Keratinocyte (primary cell): ENCODE measurements at places on chromosomes 6 and 20.

DNA sequence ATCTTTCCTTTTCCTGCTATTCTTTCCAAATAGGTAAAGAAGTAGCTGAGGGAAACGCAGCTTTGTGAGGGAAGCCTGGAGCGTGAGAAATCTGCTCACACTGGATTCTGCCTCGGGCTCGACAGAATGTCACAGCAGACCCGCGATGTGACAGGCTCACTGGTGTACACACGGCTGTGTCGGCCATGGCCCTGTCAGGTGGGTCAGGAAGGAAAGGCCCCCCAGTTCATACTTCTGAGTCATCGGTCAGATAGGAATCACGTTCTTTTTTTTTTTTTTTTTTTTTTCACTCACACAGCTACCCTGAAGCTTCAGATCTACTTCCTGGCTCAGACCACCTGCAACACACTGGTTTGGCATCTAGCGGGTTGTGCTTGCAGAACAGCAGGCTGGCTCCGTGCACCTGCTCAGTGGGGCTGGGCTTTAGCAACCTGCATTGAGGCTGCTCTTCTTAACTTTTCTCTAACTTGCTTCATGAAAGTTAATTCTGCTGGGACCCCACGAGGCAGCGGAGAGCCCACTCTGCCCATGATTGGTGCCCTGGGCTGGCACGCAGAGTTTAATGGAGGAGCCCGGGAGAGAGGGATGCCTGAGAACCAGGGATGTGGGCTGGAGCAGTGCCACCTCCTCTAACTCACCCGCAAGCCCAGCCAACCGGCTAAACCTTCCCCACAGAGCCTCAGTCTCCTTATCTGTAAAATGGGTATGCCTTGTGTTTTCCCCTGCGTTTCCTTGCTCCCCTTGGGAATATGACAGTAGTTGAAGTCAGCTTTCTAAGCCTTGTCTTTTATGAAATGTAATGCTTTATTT, 61.5 kb upstream of the FNDC1 start:
- no peak for DNase-seq

GRCh38 chr20:2872459-2873009, 747 bp upstream of the PTPRA start:
- DNase-seq: no peak

DNA sequence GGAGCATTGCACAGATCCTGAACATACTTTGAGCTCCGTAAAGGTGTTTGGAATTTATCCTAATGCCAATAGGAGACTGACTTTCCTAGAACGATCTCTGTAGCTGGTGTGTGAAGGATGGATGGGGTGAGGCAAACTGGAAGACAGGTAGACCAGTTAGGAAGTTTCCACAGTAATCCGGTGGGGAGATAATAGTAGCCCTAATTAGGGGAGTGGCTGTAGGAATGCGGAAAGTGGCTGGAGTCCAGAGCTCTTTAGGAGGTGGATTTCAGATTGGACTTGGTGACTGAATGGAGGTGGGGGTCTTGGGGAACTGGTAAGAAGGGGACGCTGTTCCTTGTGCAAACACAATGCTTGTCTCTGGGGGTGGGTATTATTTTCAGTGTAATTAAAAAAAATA, 146.3 kb downstream of the SOX4 start:
- no peak for DNase-seq

DNA sequence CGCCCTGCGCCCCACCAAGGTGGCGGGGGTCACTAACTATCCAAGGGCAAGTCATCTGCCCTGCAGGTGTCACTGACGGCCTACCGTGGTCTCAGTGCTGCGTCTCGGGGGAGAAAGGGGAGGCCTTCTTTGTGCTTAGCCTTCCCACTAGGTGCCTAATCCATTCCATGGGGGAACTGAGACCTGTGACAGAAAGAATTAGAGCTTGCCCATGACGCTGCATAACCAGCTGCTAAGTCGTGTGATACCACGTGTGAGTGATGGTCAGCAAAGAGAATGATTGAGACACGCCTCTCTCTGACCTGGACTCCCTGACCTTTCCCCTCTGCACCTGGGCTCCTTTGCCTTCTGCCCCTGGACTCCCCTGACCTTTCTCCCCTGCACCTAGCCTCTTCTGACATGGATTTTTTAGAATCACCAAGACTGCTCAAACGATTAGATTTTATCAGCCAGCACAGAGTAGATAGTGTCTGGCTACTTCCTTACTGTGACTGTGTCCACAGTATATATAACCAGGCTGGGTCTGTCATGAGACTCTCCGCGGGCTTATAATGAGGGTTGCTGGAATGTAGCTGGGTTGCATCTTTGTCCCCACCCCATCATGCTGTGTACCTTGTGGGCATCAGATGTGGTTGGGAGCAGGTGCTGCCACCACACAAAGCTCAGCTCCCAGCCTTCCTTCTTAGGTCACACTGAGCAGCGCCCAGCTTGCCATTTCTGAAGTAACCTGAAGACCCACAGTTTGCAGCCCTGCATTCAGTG, 140.6 kb downstream of the TMEM242 start:
- no peak for DNase-seq

DNA sequence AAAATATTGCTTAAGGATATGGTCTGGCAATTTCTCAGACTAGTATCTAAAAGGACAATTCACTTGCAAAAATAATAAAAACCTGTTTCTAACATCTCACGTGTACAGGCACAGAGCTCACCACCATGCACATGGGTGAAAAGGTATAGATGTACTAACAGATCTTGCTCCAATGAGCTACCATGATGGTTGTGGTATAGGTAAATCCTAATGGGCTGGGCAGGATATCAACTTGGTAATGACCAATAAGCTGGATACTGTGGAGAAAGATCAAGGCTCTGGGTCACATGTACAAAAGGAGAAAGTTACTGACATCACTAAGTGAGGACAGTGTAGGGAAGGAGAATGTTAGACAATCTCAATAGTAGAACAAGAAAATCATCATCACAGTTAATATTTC, 111.0 kb upstream of the NUP153 start:
- no peak for DNase-seq

- no peak for DNase-seq
Measured at GRCh38 chr6:158763434-158764182, 55.6 kb downstream of the EZR start.

DNA sequence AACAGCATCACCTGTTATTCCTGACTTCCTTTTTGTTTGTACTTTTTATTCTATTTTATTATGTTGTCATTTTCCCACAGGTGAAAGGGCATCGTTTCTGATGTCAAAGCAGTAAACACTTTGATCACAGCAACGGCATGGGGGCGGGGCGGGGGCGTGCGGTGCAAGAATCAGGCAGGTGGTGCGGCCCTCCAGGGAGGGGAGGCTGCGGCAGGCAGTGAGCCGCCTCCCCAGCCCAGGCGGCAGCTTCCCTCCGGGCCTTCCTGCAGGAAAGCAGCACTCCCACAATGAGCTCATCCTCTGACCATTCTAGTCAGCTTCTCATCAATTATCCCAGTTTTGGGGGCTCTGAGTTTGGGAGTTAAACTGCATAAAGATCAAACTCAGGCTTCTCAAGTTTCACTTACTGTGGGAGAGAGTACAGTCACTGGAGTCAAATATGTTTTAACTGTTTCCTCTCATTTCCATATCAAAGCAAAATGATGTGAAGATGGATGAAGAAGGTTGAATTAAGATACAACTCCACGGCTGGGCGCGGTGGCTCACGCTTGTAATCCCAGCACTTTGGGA, 608.4 kb upstream of the AGPAT4 start:
- no peak for DNase-seq

- DNase-seq: no peak
Measured at GRCh38 chr20:11451793-11452291, 465.9 kb upstream of the BTBD3 start.

- DNase-seq: no peak
Measured at GRCh38 chr20:36806049-36806448, 32.5 kb upstream of the DSN1 start.

- no peak for DNase-seq
Measured at GRCh38 chr20:64138276-64138815, 25.9 kb upstream of the MYT1 start.

DNA sequence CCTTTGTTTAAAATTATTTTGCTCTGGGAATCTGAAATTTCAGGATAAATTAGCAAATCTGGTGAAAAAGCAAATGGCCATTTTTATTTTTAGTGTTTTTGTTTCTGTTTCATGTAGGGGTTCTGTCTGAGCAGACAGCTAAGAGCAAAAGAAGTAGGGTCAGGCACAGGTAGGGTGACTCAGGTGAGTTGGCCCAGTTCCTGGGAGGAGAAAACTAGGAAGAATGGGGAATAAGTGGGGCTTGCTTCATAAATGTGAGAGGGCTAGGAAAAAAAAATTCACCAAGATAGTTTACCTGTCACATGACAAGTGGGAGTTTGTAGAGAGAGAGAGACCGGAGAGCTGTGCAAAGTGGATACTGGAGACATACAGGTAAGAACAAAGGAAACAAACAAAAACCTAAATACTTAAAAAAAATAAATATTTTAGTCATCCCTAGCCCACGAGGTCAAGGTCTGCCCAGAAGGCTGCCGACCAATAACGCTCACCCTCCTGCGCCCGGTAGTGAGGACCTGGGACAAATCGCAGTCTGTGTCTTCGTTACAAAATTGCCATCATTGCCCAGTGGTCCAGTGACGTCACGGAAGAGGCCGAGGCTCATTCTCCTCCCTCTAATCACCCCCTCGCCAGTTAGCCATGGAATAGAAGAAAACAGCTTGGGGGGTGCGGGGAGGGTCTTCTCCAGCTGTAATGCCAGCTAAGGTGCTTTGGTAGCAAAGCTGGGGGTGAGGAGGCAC, 2.3 kb downstream of the THBD start:
- no peak for DNase-seq
